ENCODE measurements at places on chromosomes 3 and 15.

GRCh38 chr3:50972029-50972428 is 297.3 kb downstream of the DOCK3 start:
- no peak for DNase-seq

GRCh38 chr3:58965865-58966264 is 84.0 kb downstream of the CFAP20DC start:
- DNase-seq: no peak

GRCh38 chr15:40796041-40796440 is 10.8 kb upstream of the ZFYVE19 start:
- no peak for DNase-seq

- DNase-seq: no peak
Measured at GRCh38 chr3:55497250-55497649, 10.1 kb upstream of the WNT5A start.

GRCh38 chr15:71151081-71151480 is 35.8 kb downstream of the THSD4 start:
- no peak for DNase-seq

GRCh38 chr15:50113992-50114780 is 4.8 kb downstream of the ATP8B4 start:
- no peak for DNase-seq

- no peak for DNase-seq
Measured at GRCh38 chr3:87435926-87436620, 159.7 kb upstream of the POU1F1 start.

DNA sequence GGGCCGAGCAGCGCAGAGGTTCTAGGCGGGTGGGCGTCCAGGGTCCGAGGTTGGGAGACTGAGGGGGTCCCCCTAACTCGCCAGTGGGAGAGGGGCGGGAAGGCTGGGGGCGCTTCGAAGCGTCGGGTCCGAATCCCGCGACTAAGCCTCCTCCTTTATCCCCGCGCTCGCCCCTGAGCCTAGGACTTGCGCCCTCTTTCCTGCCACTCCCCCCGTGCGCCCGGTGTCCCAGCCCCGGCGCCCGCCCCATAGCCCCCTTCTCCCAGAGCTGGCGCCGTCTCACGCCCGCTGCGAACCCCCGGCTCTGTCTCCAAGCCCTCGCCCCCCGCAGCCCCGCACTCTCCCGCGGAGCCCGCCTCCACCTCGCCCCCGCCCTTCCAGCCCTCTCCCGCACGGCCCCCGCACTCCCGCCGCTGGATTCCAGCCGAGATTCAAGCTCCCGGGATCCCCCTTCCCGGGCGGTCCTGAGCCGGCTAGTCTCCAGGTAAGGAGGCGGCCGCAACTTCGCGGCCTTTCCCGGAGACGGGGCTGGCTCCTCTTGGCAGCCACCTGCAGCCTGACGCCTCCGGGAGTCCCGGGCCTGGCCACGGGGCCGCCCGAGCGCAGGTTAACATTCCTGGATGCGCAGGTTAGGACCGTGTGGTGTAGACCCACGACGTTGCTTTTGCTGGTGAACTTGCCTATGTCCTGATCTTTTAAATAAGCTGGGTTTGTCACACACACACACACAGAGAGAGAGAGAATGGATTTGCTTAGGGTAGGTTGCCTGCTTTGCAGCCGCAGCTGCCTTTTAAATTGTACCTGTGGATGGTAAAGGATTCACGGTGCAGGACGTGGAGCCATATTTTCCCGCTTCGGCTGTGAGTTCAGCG is 563 bp downstream of the PXYLP1 start:
- peak; percentile 32 for DNase-seq

GRCh38 chr3:146308682-146309081 is 57.8 kb upstream of the PLSCR4 start:
- no peak for DNase-seq

- no peak for DNase-seq
Measured at GRCh38 chr3:61157414-61157813, 93.8 kb downstream of the FHIT start.

GRCh38 chr3:57142411-57142723 is 22.8 kb downstream of the IL17RD start:
- no peak for DNase-seq

DNA sequence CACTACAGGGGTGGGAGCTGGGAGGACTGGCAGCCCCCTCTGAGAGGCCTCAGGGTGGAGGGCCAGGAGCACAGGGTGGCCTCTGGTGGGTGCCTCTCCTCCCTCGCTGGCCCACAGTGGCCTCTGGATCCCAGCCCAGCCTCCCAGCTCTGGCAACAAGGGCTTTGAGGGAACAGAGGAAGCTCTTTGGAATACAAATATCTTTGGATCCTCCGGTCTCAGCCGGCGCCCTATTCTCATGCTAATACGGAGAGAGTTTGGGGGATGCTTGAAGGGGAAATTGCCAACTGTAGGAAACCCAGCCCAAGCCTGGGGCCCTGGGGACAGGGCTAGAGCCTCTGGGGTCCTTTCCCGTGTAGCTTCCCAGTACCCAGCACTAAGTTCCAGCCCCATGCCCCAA is 33.4 kb upstream of the INSYN1 start:
- DNase-seq: no peak

DNA sequence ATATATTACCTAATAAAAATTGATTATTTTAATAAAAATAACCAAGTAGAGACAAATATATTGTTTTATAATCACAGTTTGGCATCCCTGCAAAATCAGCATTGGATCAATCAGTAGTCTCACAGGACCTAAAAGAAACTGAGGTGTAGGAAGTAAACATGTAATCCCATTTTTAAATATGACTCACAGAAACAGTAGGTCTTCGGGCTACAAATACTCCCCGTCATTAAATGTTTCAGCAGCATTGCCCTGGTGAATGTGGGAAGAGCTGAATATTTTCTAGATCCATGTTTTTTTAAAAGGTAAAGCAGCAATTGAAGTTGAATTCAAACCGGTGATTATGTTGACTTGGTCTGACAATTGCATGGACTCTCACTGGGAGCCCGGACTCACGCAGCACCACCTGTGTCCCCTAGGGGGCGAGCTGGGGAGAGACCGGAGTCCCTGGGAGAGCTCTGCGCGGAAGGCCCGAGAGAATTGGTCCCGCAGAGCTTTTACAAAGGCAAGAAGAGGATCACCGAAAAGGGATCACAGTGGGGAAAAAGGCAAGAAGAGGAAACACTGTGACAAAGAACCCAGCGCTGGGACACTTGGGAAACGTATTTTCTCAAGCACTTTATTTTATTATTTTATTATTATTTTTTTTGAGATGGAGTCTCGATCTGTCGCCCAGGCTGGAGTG is 17.2 kb upstream of the USP3 start:
- peak; percentile 96 for DNase-seq

- no peak for DNase-seq
Measured at GRCh38 chr3:16482770-16483531, 30.5 kb downstream of the RFTN1 start.

GRCh38 chr15:51270706-51271105 is 67.7 kb downstream of the CYP19A1 start:
- DNase-seq: no peak

GRCh38 chr3:4695846-4696245 is 202.7 kb downstream of the ITPR1 start:
- DNase-seq: no peak

- no peak for DNase-seq
Measured at GRCh38 chr3:10667269-10667668, 148.8 kb upstream of the SLC6A11 start.

DNA sequence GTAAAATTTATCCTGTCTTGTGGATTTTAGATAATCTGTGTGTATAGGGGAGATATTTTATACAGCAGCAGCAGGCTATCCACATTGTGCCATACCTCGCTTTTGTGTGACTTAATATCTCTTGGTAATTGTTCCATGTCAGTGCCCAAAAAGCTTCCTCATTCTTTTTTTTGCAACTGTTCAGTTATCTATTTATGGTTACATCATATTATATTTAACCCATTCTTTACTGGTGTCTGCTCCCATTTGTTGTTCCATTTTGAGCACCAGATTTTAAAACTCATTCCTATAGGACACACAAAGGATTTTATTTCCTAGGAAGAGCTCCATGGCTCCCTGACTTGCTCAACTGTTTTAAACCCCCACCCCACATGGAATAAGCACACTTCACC is 86.3 kb upstream of the RASGRP1 start:
- DNase-seq: no peak

DNA sequence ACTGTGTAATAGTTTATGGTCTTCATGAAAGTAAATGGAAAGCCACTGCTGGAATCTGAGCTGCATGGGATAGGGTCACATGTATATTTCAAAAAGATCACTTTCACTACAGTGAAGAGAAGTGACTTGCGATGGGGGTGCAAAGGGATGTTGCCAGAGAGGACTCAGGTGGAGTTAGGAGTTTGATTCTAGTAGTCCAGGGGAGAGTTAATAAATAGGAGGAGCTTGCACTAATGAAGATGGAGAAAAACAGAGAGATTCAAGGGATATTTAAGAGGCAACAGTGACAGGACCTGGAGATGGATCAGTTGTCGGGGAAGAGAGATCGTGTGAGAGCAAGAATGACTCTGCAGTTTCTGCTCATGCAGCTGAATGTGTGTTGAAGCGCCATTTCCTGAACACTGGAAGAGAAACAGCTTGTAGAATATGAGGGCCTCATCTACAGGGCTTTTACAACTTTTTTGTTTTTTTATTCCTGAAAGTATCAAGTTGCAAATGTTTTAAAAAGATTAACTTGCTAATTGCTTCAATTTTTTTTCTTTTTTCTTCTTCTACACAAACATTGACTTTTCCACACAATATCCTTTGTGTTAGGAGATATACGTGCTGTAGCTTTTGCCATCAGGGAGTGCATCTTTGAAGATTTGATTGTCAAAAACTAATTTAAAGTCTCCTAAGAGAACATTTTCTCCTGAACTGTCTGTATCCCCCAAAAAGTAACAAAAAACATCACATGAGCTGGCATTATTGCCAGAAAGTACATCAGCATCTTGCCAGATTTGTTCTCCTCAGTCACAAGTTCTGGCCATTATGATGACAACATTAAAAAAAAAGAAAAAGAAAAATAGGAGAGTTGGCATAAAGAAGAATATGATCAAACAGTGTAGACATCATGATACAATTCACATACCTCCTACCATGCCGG is 37.5 kb downstream of the SETMAR start:
- no peak for DNase-seq

DNA sequence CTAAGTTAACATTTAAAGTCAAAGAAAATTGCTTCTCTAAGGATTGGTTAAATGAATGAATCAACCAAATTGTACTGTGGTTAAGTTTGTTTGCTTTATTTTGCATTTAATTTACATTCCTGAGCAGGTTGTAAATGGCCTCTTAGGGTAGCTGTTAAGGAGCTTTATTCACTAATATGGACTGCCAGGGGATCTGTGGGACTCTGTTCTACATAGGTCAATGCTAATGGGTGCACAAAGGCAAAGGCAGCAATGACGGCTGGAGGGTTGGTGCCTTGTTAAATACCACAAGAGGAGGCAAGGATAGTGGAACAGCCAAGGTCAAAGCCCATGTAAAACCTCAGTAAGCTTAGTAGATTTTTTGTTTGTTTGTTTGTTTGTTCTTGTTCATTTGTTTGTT is 89.3 kb upstream of the P2RY1 start:
- no peak for DNase-seq

- DNase-seq: no peak
Measured at GRCh38 chr3:28232659-28233058, 8.8 kb upstream of the CMC1 start.

- no peak for DNase-seq
Measured at GRCh38 chr3:184409331-184409926, 29.6 kb downstream of the CHRD start.

- no peak for DNase-seq
Measured at GRCh38 chr3:89697321-89697916, 590.0 kb downstream of the EPHA3 start.

DNA sequence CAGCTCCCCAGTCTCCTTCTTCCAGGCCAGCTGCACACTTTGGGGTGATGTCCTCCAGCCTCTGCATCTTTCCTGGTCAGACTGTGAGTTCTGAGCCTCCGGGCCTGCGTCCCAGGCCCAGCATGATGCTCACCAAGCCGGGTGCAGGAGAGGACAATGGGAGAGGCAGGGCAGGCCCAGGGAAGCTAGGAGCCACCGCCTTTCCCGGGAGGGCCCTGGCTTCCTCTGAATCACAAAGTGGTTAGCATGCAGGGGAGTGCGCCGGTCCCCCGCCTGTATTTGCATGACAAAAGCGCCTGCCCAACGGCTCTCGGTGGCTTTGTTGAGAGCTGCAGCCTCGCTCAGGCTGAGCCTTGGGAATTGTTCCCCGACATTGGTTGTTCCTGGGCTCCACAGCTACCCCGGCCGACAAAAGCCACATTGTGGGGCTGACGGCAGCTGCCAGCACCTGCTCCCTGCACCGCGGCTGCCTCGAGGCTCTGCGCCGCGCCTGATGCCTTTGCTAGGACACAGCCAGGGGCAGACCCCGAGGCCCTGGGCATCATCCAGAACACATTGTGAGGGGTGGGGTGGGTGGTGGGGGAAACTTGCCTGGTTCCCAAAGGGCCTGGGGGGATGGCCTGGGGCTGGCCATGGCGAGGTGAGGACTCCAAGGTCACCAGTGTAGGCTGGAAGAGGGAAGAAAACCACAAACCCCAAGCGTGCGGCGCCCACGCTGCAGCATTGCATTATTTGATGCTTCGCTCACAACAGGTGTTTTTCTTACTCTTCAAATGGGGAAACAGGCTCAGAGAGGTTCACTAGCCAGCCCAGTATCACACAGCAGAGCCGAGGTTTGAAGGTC is 20.0 kb upstream of the KLF13 start:
- DNase-seq: no peak

DNA sequence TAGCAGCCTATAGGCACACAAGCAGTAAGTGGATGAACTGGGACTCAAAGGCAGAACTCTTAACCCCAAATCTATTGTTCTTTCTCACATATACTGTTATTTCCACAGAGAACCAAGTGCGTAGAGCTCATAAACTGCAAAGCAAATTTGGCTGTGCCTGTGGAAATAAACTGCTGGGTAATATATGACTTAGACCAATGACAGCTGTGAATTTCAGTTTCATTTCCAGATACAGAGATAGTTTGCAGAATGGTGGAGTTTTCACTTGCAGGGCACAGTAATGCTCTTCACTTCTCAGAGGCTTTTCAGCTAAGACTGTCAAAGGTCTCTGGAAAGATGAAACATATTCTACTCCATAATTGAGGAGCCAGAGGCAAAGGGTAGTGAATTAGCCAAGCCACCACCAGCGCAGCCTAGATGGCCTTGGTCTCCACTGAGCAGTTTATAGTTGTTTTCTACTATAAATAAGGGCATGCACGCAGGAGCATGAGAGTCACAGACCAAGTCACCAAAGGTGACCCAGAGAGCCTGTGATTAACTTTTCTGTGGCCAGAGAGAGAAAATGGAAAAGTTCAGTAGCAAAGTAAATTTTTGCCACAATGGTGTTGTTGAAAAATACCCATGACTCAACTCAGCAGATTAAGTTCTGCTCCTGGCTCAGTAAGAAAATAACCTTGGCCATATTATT is 180.7 kb upstream of the GRM7 start:
- no peak for DNase-seq
